ENCODE measurements at places on chromosomes 5 and 9. TPM values are rescaled to one million over a fixed set of nuclear protein-coding genes. Genes with fewer than 3 reads are reported as not detected.
A peak's percentile ranks its signal among the peaks of the same experiment; 100 is the strongest.

Gene NSG2
- total RNA-seq = under 0.01 TPM

Gene GPR107
- 27.4 TPM for total RNA-seq

Gene ARL14EPL
- not detected for total RNA-seq

- no peak for DNase-seq
Observed at GRCh38 chr5:107265193-107265592, 405.5 kb downstream of the EFNA5 start.

DNA sequence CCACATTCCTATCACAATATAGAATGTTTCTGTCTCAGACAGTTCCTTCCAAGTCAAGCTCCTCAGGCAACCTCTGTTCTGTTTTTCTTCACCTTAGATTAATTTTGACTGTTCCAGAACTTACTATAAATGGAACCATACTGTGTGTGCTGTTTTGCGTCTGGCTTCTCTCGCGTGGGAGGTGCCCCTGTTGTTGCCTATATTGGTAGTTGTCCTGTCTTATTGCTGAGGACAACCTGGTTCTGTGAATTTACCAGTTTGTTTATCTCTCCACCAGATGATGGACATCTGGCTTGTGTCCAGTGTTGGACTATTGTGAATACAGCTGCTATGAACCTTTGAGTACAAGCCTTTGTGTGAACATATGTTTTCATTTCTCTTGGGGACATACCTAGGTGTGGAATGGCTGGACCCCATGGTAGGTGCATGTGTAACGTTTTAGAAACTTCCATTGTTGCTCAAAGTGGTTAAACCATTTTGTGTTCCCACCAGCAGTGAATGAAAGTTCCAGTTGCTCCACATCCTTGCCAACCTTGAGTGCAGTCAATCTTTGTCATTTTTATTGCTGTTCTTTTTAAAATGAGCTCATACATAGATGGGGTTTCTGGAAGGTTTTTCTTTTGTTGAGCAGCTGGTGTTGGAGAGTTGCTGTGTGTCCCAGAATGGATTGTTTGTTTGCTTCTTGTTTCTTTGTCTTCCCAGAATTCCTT, 18.1 kb downstream of the HMCN2 start:
- no peak for DNase-seq

DNA sequence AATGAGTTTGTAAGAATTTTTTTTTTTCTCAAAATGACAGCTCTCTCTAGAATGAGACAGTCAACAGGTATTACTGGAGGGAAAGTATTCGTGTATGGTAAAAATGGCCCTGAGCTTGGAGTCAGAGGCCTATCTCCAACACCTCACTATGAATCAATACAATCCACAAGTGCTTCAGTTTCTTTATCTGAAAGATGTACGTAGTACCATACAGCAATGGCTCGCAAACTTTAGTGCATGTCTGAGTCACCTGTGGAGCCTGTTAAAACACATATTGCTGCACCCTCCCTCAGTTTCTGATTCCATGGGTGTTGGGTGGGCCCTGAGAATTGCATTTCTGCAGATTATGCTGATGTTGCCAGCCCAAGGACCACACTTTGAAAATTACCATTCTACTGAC, 44.6 kb downstream of the DMRT2 start:
- DNase-seq = no peak

DNA sequence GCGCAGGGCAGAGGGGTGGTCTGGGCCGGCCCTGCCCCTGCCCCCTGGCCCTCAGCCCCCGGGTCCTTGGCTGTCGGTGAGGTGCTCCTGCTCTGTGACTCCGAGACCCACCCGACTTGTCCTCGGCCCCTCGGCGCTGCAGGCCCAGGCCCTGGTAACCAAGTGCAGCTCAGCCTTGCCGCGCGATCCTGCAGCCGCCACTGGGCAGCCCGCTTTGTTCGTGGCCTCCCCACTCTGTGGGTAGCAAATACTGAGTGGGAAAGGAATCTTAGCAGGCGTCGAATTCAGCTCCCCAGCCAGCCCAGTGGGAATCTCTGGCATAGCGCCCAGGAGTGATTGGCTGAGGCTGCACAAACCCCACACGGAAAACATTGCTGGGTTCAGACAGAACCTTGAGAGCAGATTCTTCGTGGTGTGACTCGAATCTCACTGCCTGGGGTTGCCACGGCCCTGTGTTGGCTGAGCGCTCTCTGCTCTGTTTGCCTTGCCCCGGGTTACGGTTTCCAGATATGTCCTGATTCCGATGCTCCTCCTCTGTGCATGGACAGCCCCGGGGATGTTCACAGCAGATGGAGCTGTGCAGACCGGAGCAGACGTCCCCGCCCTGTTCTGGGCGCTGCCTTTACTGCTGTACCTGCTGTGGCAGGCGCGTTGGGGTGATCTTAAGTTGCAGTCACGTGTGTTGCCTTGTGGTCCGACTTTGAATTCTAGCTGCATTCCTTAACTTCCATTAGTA, 13.4 kb upstream of the EXOC3 start:
- DNase-seq = peak; percentile 12

- no peak for DNase-seq
Observed at GRCh38 chr5:5231576-5231975, 91.4 kb downstream of the ADAMTS16 start.

- DNase-seq = peak; percentile 13
Observed at GRCh38 chr9:82334286-82334685, 345.7 kb downstream of the SPATA31D1 start.

GRCh38 chr9:1025131-1025530, 25.0 kb upstream of the DMRT2 start:
- DNase-seq = no peak

DNA sequence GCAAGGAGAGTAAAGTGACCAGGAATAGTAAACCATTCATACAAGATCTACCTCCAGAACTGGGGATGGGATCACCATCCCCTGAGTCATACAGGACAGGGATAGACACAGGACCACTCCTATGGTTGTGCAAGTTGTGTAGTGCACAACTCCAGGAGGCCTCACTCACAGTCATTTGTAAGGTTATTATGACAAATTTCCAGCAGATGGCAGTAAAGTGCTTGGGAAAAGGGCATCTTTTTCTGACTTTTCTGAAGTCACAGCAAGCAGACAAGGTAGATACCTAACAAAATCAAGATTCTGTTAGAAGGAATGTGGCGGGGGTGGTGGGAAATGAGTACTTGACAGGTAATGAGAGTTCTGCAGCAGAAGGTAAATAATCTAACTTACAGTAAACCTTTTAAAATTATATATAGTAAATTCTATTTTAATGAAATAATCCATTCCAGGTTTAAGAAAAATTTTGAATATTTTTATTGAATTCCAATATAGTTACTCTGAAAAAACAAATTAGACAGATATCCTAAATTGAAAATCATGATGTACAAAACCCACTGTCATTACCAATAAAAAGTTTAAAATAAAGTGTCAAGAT, 16.7 kb upstream of the KIF27 start:
- peak; percentile 74 for DNase-seq
